ENCODE measurements at places on chromosomes 16 and 17. TPM values are rescaled to one million over a fixed set of nuclear protein-coding genes. Genes with fewer than 3 reads are reported as not detected.

Gene KRTAP4-6
- not detected for total RNA-seq

Gene ZPBP2
- total RNA-seq = not detected

Gene KRTAP9-2
- total RNA-seq = not detected

Gene PRDM7
- total RNA-seq = not detected

Data from articular chondrocyte of knee joint (primary cell).